ENCODE measurements at places on chromosomes 2 and 18.

DNA sequence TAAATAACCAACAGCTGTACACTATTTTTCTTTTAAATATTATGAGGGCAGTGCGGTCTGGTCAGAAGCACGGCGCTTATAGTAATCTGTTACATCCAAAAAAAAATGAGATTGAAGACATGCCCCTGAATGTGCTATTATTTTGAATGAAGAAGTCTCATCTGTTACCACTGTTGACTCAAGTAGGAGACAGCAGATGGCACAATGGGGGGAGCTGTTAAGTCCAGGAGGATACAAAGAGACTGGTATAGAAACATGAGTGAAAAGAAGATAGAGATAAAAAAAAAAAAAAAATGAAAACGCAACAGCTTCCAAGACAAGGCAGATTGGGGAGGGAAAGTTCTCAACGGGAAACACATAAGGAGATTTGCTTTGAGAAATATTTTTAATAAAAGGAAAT, 425.5 kb upstream of the PKDCC start:
- DNase-seq, result no peak

- no peak for DNase-seq
Measured at GRCh38 chr2:133262893-133263292, 305.4 kb downstream of the NCKAP5 start.

- DNase-seq, result peak; percentile 42
Measured at GRCh38 chr2:159595410-159596046, 20.8 kb downstream of the BAZ2B start.

DNA sequence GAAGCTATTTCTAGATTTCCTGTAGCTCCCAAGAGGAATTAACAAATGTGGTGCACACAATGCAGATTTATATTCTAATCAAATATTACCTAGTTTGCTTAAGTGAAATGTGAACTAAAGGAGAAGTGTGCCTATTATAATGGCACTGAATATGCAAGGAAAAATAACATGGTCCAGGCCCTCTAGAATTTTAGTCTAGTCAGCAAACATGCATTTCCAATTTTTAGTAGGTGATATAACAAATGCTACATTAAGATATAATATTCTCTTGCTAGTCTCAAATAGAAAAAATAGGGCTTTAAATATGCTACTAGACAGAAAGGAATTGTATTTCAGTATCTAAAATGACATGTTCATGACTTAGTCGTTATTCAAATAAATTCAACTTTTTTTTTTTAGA, 689.5 kb downstream of the TMEM182 start:
- no peak for DNase-seq

GRCh38 chr2:235569837-235570236, 76.0 kb downstream of the AGAP1 start:
- DNase-seq, result no peak
